Gastroesophageal sphincter (tissue), 4 donors: ENCODE measurements at places on chromosomes 3 and 15. TPM values are rescaled to one million over a fixed set of nuclear protein-coding genes. Genes with fewer than 3 reads are reported as not detected.

The ACKR2 gene
- 7.9 TPM for total RNA-seq

The CPNE9 gene
- total RNA-seq: not detected

The ARRDC4 gene
- total RNA-seq: 49.5 TPM

- no peak for ATAC-seq
These were observed 171.0 kb downstream of the CTNNB1 start for GRCh38 chr3:41370307-41370706.

- ATAC-seq: no peak
These were observed 69.8 kb upstream of the SLC4A7 start for GRCh38 chr3:27553886-27554540.

- ATAC-seq: no peak
These were observed 128.3 kb downstream of the FBLN2 start for GRCh38 chr3:13677272-13677671.
